GM04503 (cell line): ENCODE measurements at places on chromosomes 7 and 10.

GRCh38 chr7:67306331-67306730 is 309.7 kb downstream of the TYW1 start:
- DNase-seq: no peak

GRCh38 chr7:50706469-50706937 is 76.2 kb downstream of the GRB10 start:
- no peak for DNase-seq

DNA sequence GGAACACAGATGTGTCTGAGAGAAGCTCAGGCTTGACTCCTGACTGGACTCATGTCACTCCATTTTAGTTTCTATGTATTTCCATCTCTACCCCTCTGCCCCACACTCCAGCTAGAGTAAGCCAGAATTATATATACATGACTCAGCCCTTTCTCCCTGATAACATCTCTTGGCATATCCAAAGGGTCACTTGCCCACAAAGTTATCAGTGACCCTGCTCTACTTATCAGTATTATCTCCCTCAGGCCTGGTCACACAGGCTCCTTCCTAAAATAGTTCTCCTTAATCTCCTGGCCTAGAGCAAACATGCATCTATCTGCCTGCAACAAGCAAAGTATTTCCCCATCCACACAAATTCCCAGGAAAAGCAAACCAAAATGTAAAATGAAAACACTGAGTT is 598.3 kb downstream of the SUGCT start:
- no peak for DNase-seq

- DNase-seq: peak; percentile 92
These were observed 98.0 kb downstream of the KAT6B start for GRCh38 chr10:74924251-74924963.

DNA sequence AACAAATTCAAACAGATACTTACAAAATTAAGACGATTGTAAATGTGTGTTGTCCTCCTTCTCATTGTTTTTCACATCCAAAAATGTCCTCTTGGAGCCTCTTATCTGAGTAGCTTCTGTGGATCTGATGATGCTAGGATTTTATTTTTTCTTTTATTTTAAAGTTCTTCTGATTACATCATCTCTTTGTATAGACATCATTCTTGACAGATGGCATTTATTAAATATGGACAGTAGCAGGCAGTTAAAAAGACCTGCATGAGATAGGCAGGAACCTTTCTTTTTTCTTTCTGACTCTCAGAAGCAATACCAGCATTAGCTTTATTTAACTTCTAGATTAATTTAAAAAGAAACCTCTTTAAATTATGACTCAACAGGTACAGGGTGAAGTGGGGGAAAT is at the start of gene RPA3:
TSS of gene RPA3 (minus strand) at position 116 of the 400 bp plus-strand sequence. CDS start 78,189 bp downstream, outside the sequence.
- no peak for DNase-seq

- DNase-seq: peak; percentile 99
These were observed 183.4 kb downstream of the MACC1 start for GRCh38 chr7:20033621-20034400.

DNA sequence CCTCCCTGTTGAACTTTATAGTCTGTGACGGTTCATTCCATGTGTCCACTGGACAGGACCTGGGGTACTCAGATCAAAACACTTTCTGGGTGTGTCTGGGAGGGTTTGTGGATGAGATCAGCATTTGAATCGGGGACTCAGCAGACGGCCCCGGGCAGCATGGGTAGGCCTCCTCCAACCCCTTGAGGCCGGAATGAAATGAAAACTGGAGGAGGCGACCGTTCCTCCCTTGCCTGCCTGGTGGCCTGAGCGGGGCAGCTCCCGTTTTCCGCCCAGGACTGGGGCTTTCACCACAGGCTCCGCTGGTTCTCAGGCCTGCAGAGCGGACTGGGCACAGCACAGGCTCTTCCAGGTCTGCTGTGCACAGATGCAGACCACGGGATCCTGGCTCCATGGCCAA is 247.7 kb downstream of the MAD1L1 start:
- DNase-seq: no peak

DNA sequence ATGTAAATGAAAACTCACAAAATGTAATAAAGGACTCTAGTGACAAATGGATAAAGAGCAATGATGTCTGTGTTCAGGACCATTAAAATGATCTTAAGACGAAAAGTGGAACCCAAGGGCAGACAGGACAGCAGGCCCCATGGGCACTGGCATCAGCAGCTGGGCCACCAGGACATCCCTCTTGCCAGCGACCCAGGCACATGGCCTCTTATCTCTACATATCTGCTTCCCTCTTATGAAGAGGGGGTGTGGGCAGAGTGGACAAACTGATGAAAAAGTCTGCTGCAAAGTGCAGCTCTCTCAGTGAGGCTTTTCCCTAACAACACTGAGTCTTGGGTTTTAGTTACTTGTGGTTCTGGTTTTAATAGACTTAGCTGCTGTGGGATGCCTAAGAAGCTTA is 44.8 kb upstream of the ANKRD1 start:
- no peak for DNase-seq

DNA sequence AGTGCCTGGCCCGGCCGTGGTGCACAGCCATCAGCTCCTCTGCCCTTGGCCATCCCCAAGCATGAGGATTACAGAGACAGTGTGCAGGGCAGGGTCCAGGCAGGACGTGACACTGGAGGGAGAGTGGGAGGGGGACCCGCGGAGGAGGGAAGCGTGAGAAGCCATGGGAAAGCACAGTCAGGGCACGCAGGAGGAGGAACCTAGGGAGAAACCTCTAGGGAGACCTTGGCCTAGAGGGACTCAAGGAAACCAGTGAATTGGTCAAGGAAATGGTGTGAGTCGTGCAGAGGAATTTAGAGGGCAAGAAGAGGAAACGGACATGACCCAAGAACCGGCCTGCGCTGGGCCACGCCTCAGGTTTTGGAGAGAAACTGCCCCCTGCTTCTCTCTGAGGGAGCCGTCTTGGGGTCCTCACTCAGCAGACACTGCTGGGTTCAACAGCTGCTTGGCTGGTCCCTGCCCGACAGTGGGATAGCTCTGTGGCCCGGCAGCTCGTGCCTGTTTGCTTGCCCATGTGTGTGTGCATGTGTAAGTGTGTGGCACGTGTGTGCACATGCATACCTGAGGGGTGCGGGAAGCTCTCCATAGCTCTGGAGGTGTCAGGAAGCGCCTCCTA is 3.2 kb downstream of the OPN4 start:
- no peak for DNase-seq

DNA sequence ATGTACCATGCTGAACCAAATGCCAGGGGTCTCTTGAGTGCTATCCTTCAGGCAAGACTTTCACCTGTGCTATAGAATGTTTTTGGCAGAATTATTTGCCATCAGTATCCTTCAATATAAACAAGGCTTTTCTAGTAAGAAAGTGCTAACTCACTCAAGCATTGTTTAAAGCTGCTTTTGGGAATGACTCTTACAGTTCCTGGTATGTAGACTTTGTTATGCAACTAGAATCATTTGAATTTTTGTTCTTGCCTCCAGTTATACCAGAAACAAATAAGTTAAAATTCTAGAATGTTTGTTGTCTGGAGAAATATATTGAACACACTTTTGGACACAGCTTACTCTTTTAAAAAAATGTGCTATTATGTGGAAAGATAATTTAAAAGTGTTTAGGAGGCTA is 39.5 kb upstream of the RTKN2 start:
- DNase-seq: no peak

GRCh38 chr7:112206991-112207592 is 597 bp downstream of the ZNF277 start:
- no peak for DNase-seq

- DNase-seq: no peak
These were observed 27.6 kb downstream of the VCL start for GRCh38 chr10:74025380-74025978.

GRCh38 chr7:104934665-104935064 is 79.3 kb upstream of the KMT2E start:
- no peak for DNase-seq

DNA sequence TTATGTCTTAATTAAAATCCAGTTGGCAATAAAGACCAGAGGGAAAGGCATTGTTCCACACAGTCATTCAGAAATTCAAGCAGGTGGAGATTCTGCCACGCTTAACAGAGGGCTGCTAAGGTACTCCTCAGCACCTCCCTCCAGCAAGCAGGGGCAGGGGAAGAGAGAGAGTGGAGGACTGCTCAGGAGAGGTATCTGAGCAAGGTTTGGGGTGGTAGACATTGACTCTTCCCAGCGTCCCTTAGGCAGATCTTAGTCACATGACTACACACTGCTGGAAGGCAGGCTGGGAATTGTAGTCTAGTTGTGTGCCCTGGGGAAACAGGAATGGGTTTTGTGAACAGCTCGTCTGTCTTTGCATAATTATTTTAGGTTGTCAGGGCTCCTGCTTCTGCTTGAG is 181.6 kb downstream of the NPSR1 start:
- no peak for DNase-seq

DNA sequence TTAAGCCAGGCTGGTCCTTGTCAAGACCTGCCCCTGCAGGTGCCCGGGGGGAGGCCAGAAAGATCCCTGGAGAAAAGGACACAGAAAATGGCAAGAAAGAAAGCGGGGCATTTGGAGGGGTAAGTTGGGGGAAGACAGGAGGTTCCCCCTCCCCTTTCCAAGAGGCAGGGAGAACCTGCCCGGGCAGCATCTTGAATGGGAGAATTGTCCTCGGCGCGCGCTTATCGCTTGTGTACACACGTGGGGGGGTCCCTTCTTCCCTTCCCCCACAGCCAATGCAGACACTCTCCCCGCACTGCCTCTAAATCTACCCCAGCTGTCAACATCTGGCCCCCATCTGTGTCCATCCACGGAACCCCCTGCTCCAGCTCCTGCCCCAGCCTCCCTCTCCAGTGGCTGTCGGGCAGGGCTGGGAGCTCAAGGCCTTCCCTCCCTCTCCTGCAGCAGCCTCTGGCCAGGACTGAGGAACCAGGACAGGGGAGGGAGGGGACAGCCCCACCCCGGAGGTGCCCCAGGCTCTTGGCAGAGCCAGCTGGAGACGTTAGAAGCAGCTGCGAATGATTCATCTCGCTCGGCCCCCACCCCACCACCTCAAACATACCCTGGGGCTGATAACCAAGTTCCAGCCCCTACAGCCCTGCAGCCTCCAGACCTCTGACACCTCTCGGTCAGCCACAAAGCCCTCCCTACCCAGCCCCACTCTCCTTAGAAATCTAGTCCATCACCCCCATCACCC is 25.3 kb downstream of the EPHB4 start:
- DNase-seq: peak; percentile 56

GRCh38 chr7:27427416-27427815 is 184.8 kb downstream of the EVX1 start:
- no peak for DNase-seq

GRCh38 chr7:154450451-154450850 is 398.3 kb downstream of the DPP6 start:
- DNase-seq: no peak

DNA sequence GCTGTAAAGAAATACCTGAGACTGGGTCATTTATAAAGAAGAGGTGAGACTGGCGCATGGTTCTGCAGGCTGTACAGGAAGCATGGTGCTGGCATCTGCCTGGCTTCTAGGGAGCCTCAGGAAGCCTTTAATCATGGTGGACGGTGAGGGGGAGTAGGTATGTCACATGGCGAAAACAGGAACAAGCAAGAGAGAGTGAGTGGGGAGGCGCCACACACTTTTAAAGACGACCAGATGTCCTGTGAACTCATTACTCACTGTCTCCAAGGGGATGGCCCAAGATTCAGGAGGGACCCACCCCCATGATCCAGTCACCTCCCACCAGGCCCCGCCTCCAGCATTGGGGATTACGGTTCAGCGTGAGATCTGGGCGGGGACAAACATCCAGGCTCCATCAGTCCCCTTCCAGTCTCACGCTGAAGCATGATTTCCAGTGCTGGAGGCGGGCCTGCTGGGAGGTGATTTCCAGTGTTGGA is 3.2 kb downstream of the ZNF316 start:
- peak; percentile 9 for DNase-seq

GRCh38 chr7:6619961-6620360 is 4.6 kb downstream of the ZNF853 start:
- no peak for DNase-seq

DNA sequence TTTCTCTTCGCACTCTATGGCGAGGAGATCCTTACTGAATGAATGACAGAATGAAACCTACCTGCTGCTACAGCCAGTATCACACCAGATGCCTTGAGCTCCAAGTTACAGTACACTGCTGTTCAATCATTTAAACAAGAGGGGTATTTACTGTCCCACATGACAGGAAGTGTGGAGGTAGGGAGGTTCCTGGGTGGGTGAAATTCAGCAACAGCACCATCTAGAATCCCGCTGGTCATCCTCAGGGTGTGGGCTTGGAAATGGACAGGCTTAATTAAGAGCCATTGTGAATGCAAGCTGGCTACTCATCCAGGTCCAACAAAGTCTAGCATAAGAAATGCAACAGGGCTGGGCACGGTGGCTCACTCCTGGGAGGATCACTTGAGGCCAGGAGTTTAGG is 14.7 kb downstream of the CYTH3 start:
- no peak for DNase-seq

GRCh38 chr10:79055892-79056291 is 12.9 kb upstream of the ZMIZ1 start:
- no peak for DNase-seq

DNA sequence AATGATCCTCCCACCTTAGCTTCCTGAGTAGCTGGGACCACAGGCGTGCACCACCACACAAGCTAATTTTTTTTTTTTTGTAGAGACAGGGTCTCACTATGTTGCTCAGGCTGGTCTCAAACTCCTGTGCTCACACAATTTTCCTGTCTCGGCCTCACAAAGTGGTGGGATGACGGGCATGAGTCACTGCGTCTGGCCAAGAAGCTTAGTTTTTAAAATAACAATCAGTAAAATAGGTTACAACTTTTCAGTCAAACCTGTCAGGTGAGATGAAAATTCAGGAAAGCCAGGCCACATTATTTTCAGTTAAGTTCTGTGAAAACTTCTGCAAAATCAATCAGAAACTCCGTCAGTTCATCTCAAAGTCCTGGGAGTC is 55.4 kb downstream of the FAM241B start:
- DNase-seq: no peak

DNA sequence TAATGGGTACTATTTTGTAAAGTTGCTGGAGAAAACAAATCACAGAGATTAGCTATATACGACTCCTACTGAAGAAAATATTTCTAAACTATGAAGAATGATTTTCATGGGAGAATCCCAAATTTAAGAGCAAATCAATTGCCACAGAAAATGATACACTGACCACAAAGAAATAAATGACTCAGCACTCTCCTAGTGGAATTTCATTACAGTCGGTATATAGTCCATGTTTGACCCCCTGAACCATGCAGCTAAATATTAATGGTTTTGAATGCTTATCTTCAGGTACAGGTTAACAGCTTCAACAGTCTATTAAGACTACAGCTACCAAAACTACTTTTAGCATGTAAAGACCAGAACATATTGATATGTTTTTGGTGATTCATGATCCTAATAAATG is 65.0 kb downstream of the IDE start:
- no peak for DNase-seq
